Activated CD4-positive, alpha-beta memory T cell treated with anti-CD3 and anti-CD28 coated beads for 36 hours (primary cell): ENCODE measurements at places on chromosomes 16 and 17. TPM values are rescaled to one million over a fixed set of nuclear protein-coding genes. Genes with fewer than 3 reads are reported as not detected.

The ACSM5 gene
- not detected for total RNA-seq

The BAHCC1 gene
- not detected for total RNA-seq

The NACA2 gene
- not detected for total RNA-seq

The PRCD gene
- total RNA-seq: not detected

The TVP23B gene
- 34.1 TPM for total RNA-seq

The ABCA6 gene
- total RNA-seq: not detected

The ZP2 gene
- total RNA-seq: not detected

- H3K4me1 ChIP-seq: no peaks in the 10 kb centered on the region
- no peaks in the 10 kb centered on the region for H3K27me3 ChIP-seq
- H3K36me3 ChIP-seq: peaks cover 19% of the 10 kb centered on the region
- no peak overlapping the region for H3K4me3 ChIP-seq
- H3K27ac ChIP-seq: no peak overlapping the region
Observed at GRCh38 chr17:601926-602303, 112.7 kb downstream of the VPS53 start.

- H3K27me3 ChIP-seq: peaks cover 12% of the 10 kb centered on the region
- no peak overlapping the region for H3K4me3 ChIP-seq
- no peak overlapping the region for H3K27ac ChIP-seq
- H3K36me3 ChIP-seq: no peaks in the 10 kb centered on the region
- DNase-seq: no peak
Observed at GRCh38 chr16:26898200-26898599, 168.5 kb upstream of the C16orf82 start.

DNA sequence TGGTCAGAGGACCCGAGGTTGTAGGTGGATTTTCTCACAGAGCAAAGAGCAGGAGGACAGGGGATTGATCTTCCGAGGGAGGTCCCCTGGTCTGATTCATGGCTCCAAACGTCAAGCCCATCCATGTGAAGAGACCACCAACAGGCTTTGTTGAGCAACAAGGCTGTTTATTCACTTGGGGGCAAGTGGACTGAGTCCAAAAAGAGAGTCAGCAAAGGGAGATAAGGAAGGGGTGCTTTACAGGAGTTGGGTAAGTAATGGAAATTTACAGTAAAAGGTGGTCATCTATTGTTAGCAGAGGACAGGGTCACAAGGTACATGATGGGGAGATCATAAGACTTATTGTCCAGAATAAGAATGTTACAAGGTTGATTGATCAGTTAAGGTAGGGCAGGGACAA, 2285.8 kb downstream of the TP53TG3F start:
- DNase-seq: no peak
- no peak overlapping the region for H3K27ac ChIP-seq

DNA sequence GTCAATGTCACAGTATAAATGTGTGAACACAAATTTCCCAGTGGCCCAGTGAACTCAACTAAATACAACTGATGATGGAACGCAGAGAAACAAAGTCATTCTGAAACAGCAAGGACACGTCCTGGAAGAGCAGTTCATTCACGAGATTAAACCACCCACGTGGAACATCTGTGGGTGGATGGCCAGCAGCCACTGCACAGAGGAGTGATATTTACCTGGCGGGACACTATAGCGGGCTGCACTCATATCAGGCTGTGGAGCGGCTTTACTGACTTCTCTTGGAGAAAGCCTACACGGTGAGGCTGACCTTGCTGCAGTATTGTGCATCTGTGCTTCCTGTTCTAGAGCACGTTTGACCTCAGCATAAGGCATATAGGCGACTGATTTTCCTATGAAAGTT, 87.3 kb downstream of the TTC19 start:
- H3K36me3 ChIP-seq: peaks cover 28% of the 10 kb centered on the region
- H3K27me3 ChIP-seq: no peaks in the 10 kb centered on the region
- H3K27ac ChIP-seq: peak overlapping the region; percentile 59
- DNase-seq: peak; percentile 36
- no peak overlapping the region for H3K4me3 ChIP-seq
- H3K4me1 ChIP-seq: peaks cover 23% of the 10 kb centered on the region

- H3K4me1 ChIP-seq: peaks cover 16% of the 10 kb centered on the region
- DNase-seq: no peak
- no peak overlapping the region for H3K4me3 ChIP-seq
Observed at GRCh38 chr17:45022655-45023339, 28.6 kb downstream of the DCAKD start.

DNA sequence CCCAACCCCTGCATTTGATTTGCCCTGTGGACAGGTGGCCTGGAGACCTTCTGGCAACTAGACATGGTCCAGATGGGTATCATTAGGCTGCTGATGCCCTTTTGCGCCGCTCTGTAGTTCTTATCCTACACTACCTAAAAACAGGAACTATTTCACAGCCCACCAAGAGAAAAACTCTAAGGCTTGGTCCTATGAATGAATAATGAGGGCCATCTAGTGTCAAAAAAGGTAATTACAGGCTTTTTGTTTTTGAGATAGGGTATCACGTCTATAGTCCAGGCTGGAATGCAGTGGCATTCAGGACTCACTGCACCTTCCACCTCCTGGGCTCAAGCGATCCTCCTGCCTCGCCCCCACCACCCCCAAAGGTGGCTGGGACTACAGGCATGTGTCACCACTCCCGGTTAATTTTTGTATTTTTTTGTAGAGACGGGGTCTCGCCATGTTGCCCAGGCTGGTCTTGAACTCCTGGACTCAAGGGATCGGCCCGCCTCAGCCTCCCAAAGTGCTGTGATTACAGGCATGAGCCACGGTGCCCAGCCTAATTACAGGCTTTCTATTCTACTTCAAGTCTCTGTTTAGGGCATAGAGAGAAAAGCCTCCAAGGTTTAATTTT, 20.9 kb downstream of the COIL start:
- DNase-seq: no peak
- no peak overlapping the region for H3K27ac ChIP-seq
- H3K4me3 ChIP-seq: no peak overlapping the region
- no peaks in the 10 kb centered on the region for H3K27me3 ChIP-seq
- H3K36me3 ChIP-seq: peaks cover 45% of the 10 kb centered on the region

GRCh38 chr17:55730808-55731207, 8.1 kb upstream of the TMEM100 start:
- H3K36me3 ChIP-seq: no peaks in the 10 kb centered on the region
- no peak for DNase-seq
- no peak overlapping the region for H3K27ac ChIP-seq
- peaks cover 23% of the 10 kb centered on the region for H3K4me1 ChIP-seq
- peaks cover 64% of the 10 kb centered on the region for H3K27me3 ChIP-seq
- no peak overlapping the region for H3K4me3 ChIP-seq

DNA sequence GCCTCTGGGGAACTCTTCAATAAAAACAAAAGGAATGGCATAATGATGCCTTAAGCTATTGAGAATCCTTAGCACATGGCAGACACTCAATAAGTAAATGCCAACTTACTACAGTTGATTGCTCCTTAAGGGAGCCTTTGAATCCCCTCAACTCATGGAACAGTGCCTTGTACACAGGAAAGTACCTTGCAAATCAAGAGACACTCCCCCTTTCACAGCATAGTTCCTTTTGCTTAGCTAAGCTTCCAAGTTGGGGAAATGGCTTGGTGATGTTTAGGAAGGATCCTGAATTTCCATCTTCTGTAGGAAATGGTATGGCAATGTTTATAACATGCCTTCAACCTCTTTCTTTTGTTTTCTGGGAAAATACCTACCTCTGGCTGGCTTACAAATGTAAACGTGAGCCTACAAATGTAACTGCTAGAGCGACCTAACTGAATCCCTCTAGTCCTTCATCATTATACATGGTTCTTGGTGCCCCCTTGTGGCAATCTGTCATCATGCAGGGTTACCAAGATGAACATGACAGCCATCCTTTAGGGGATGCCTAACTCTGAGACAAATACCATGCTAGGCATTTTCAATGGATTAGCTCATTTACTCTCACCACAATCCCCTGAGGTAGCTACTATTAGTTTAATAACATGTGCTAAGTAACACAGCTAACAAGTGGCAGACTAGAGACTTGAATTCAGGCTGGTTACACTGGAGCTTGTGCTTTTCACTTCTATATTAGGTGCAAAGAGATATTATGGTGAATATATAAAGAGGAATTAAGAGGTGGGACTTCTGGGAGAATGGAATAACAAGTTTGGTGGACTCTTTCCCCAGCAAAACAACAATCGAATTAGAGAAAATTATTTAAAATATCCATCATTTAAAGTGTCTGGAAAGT, 65.0 kb downstream of the MMD start:
- DNase-seq: peak; percentile 81
- H3K4me1 ChIP-seq: peaks cover 2% of the 10 kb centered on the region
- peaks cover 3% of the 10 kb centered on the region for H3K36me3 ChIP-seq
- no peak overlapping the region for H3K4me3 ChIP-seq

DNA sequence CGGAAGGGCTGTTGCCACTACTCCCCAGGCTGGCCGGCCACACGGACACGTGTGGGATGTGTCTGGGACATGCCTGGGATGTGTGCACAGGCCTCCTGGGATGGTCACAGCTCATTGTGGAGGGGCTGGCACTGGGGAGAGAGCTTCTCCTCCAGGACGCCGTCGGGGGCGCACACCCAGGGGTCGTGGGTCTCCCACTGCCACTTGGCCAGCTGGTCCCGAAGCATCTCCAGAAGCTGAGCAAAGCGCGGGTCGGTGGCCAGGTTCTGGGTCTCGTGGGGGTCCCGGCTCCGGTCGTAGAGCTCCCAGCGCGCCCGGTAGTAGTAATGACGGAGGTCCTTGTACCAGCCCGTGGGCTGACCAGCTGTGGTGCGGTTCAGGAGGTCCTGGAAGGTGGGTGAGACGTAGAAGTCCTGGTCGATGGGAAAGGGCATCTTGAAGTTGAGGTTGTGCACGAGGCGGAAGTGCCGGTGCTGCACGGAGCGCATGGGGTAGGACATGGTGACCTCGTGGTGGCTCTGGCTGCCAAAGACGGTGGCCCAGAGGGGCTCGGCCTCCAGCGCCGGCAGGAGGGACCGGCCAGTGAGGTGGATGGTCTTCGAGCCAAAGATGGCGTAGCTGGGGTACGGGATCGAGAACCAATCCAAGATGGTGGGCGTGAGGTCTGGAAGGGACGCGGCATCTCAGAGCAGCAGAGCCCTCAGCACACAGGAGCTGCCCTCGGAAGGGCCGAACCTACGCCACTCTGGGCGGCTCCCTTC, 9.6 kb downstream of the SGSH start:
- no peak for DNase-seq
- H3K27me3 ChIP-seq: no peaks in the 10 kb centered on the region
- H3K4me1 ChIP-seq: no peaks in the 10 kb centered on the region
- H3K4me3 ChIP-seq: no peak overlapping the region
- peaks cover 12% of the 10 kb centered on the region for H3K36me3 ChIP-seq
- no peak overlapping the region for H3K27ac ChIP-seq

DNA sequence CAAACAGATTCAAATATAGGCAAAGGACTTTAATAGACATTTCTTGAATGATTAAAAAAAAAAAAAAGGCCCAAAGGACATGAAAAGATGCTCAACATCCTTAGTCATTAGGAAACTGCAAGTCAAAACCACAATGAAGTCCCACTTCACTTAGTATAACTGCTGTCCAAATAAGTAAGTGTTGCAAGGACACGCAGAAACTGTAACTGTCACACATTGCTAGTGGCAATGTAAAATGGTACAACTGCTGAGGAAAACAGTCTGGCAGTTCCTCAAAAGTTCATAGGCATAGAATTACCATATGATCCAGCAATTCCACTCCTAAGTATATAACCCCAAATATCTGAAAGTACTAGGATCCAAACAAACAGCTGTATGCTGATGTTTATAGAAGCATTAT, 112.7 kb downstream of the BRIP1 start:
- no peak overlapping the region for H3K27ac ChIP-seq
- no peak for DNase-seq
- H3K27me3 ChIP-seq: no peaks in the 10 kb centered on the region
- H3K36me3 ChIP-seq: peaks cover 14% of the 10 kb centered on the region
- peaks cover 8% of the 10 kb centered on the region for H3K4me1 ChIP-seq

- peak; percentile 82 for DNase-seq
- H3K4me3 ChIP-seq: peak overlapping the region; percentile 82
- peaks cover 51% of the 10 kb centered on the region for H3K36me3 ChIP-seq
- peaks cover 54% of the 10 kb centered on the region for H3K4me1 ChIP-seq
- H3K27me3 ChIP-seq: no peaks in the 10 kb centered on the region
Observed at GRCh38 chr17:42289611-42290181, 1.4 kb downstream of the STAT5A start.

DNA sequence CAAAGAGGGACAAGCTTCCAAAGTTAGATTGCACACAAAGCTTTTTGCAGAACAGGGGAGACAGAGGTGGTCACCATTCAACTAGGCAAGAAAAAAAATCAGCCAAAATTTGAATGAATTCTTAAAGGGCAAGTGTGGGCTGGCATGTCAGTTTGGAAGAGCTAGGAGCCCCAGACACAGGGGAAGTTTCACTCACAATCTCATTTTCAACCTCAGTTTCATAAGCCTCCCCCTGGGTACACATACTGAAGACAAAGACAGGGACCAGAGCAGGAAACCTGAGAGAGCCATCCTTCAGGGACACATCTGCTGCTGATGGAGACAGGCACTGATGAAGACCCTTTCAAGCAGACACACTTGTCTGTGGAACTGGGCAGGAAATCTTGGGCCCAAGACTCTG, 106.3 kb upstream of the PSMD7 start:
- peaks cover 5% of the 10 kb centered on the region for H3K27me3 ChIP-seq
- no peaks in the 10 kb centered on the region for H3K4me1 ChIP-seq
- DNase-seq: no peak
- H3K27ac ChIP-seq: no peak overlapping the region
- no peaks in the 10 kb centered on the region for H3K36me3 ChIP-seq

GRCh38 chr17:3528880-3529511, 28.6 kb downstream of the TRPV3 start:
- no peak overlapping the region for H3K27ac ChIP-seq
- no peaks in the 10 kb centered on the region for H3K4me1 ChIP-seq

- peaks cover 78% of the 10 kb centered on the region for H3K4me1 ChIP-seq
- H3K4me3 ChIP-seq: peak overlapping the region; percentile 93
- DNase-seq: peak; percentile 72
- no peaks in the 10 kb centered on the region for H3K27me3 ChIP-seq
- H3K27ac ChIP-seq: peak overlapping the region; percentile 100
Observed at GRCh38 chr17:82299452-82299851, 18.0 kb downstream of the CD7 start.

DNA sequence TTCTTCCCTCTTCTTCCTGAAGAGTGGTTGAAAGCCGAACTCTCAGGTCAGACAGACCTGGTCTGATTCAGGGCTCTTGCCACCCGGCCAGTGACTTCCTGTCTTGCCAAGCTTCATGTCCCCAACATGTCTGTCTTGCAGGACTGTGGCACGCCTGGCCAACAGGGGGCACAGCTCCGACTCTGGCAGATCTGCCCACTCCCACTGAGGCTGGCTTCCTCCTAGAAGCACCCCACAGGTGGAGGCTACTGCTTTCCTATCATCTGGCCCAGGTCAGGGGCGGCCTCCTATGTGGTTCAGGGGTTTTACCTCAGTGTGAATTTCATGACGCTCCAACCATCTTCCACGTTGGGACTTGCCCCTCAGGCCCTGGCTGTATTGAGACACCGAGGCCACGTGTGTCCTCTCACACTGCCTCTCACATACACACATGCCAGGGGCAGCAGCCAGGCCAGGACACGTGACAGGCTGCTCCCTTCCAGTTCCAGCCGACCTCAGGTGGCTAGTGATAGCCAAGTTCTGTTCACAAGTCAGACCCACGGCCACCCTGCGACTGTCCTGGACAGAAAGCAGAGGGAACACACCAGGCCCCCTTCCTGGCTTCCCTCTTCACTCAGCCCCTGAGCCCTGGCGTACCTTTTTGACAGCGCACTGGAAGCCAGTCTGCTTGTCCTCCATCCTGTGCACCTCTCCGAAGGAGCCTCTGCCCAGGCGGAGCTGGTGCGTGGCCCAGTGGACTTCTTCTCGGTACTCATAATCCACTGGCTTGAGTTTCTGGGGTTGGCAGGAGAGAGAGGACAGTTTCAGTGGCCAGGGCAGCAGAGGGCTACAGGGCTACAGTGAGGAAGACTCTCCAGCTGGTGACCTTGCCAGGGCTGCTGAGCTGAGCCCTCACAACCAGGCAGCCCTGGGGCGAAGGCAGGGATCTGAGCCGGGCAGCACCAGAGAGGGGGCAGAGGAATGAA, 22.6 kb upstream of the SPATA32 start:
- peak; percentile 61 for DNase-seq
- H3K27ac ChIP-seq: peak overlapping the region; percentile 85
- no peaks in the 10 kb centered on the region for H3K27me3 ChIP-seq
- H3K4me1 ChIP-seq: peaks cover 4% of the 10 kb centered on the region
